Stimulated activated CD4-positive, alpha-beta T cell treated with anti-CD3 and anti-CD28 coated beads, Interleukin-1b, Interleukin-23, amount 100 ng/mL, for 1 hour (primary cell): ENCODE measurements at places on chromosomes 7 and 10.

- no peak for DNase-seq
Observed at GRCh38 chr10:24947304-24948097, 4.9 kb downstream of the PRTFDC1 start.

DNA sequence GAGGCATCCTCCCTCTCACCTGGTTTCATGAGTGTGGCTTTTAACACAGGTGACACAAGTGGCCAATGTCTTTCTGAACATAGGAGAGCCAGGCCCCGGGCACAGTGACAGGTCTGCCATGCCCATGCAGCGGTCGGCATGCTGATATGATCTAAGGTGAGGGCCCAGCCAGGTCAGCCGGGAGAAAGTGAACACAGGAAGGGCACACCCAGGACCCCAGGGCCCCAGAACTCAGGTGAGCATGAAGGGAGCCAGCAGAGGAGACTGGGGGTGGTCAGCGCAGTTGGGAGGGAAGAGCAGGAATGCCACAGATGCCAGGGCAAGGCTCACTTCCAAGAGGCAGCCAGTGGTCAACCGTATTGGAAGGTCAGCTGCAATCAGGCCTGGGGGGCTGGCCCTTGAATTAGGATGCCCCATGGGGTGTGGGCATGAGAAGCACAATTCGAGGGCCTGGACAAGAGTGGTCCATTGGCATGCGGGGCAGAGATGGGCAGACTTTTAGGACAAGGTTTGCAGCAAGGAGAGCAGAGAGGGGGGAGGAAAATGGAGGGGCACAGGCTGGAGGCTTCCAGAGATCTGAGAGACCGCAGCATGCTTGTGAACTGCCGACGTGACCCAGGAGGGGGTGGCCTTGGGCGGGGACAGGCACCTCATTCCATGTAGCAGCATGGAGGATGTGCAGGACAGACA, 3.9 kb upstream of the INPP5A start:
- DNase-seq: no peak

GRCh38 chr10:81065474-81065873, 527.8 kb downstream of the SH2D4B start:
- DNase-seq: no peak

DNA sequence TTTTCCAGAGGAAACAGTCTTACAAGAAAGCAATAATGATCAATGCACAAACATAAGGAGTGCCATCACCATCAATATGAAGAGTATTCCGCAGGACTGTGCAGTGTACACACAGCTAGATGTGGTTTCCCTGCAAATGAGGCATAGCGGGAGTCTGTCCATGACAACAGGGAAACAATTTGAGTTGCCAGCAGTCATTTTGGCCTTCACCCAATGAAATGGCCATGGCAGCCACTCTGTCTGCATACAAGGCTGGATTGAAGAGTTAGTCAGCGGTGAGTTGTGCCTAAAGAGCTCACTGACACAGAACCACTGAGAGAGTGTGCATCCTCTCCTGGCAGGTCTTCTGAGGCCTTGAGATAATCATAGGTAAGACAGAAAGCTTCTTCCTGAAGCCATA, 303.3 kb downstream of the IPMK start:
- no peak for DNase-seq

- DNase-seq: no peak
Observed at GRCh38 chr7:12705878-12706277, 18.4 kb downstream of the ARL4A start.

- no peak for DNase-seq
Observed at GRCh38 chr10:63901881-63902280, 380.7 kb downstream of the REEP3 start.

DNA sequence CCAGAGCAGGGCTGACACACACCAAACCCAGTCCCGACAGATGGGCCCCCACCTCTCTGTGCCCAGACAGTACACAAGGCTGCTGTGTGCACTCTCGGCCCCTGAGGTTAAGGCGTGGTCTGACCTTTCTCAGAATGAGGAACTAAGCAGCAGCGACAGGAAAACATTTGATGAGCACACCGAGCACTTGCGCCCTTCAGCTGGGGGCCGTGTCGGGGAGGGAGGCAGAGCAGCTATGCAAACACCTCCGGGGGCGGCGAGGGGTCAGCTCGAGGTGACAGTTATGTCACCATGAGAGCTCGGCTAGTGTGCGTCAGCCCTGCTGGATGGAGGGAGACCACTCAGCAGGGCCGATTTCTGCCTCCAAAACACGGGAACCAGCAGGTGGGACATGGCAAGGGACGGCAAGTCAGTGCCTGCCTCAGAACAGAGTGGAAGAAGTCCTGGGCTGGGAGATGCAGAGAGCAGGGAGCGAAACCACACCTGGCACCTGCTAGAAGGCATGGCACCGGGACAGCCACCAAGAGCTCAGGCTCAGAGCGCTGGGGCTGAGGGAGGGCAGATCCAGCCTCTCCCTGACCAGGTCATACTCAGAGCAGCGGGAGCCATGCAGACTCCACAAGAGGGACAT, 57.4 kb downstream of the CHST15 start:
- no peak for DNase-seq

GRCh38 chr10:104376784-104377300, 23.2 kb downstream of the CFAP58 start:
- DNase-seq: no peak

- DNase-seq: no peak
Observed at GRCh38 chr10:60896033-60896432, 48.0 kb downstream of the RHOBTB1 start.

- no peak for DNase-seq
Observed at GRCh38 chr7:32293833-32294232, 196.3 kb downstream of the LSM5 start.

DNA sequence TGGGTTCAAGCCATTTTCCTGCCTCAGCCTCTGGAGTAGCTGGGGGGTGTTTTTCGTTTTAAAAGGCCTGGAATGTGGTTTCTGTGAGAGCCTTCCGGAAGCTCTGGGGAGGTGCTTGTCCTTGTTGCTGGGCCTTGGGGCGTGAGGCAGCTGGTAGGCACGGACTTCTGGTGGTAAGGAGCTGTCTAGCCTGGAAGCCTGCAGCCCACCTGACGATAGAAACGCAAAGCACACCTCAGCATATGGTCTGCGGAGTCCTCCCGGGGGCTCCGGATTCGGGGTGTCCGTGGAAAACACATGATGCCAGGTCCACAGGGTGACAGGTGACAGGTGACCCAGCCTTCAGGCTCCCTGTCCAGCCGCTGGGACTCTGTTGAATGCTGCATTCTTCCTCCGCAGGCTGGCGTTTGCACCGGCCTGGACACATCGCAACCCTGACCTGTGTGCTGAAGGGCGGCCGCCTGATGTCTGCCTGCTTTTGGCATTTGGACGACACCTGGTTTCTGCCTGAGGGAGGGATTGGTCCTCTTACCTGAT, 37.3 kb downstream of the INPP5A start:
- no peak for DNase-seq

DNA sequence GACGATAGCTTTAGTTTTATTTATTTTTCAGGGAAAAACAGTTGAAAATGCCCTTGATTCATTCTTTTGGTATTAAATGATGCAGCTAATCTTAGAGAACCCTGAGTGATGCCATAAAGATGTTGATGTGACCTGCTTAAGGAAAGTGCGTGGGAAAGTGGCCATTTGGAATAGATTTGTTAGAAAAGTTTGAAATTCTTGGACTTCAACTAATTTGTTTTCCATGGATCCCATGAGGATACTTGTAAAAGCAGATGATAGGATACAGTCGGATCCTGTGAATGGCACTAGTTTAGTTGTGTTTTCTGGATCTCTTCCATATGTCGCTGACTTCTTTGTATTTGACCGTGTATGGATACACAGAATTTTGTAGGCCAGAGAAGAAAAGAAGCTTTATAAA, 69.0 kb downstream of the SEPTIN7 start:
- no peak for DNase-seq

- no peak for DNase-seq
Observed at GRCh38 chr7:152556013-152556755, 119.8 kb downstream of the XRCC2 start.

GRCh38 chr10:49009199-49009979, 69.7 kb upstream of the LRRC18 start:
- no peak for DNase-seq
